ENCODE measurements at places on chromosomes 1 and 21. TPM values are rescaled to one million over a fixed set of nuclear protein-coding genes. Genes with fewer than 3 reads are reported as not detected.

- no peak for DNase-seq
These were observed 23.4 kb upstream of the IGSF3 start for GRCh38 chr1:116690849-116691406.

GRCh38 chr1:3564921-3565831 lies 46.1 kb downstream of the MEGF6 start:
- no peak for DNase-seq

DNA sequence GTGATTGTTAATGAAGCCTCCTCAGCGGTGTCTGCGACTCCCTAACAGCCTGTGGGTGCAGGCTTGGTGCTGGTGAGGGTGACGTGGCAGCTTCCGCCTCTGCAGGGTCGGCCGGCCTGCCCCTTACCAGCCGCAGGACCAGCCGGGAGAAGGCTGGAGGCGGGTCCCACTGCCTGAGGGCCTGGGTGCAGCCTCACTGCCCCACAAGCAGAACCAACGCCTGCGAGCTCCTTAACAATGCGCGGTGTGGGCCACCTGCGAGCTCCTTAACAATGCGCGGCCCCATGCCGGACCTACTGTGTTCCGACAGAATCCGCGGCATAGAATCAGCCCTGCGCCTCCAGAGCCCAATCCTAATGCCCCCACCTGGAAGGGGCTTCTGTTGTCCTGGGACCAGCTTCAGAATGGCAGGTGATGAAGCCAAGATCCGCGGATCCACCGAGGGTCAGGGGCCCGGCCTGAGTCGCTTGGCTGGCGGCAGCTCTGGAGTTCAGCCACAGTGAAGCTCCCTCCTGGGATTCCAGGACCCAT lies 54.4 kb upstream of the AJAP1 start:
- no peak for DNase-seq

- DNase-seq, result no peak
These were observed 681 bp upstream of the VANGL2 start for GRCh38 chr1:160399544-160400222.

The TMPRSS2 gene
- 0.10 TPM for total RNA-seq

The BSND gene
- not detected for total RNA-seq

The TINAGL1 gene
- total RNA-seq, result 0.90 TPM

The FCRL4 gene
- not detected for total RNA-seq

The RIPPLY3 gene
- not detected for total RNA-seq

Data from H4 (cell line).